ENCODE measurements at places on chromosomes 3 and 15.

GRCh38 chr3:120284747-120285507 lies at the start of gene GPR156:
Gene GPR156 (minus strand): TSS chr3:120285222. CDS start chr3:120244098, 41,124 bp downstream.
- no peak for DNase-seq

- DNase-seq, result no peak
These were observed 8.9 kb upstream of the UCN2 start for GRCh38 chr3:48572517-48572916.

GRCh38 chr3:184678317-184679055 lies 33.4 kb downstream of the MAGEF1 start:
- DNase-seq, result no peak

GRCh38 chr3:107512108-107512507 lies 10.7 kb upstream of the BBX start:
- DNase-seq, result no peak

GRCh38 chr15:89803941-89804800 lies 10.5 kb downstream of the ANPEP start:
- DNase-seq, result no peak

DNA sequence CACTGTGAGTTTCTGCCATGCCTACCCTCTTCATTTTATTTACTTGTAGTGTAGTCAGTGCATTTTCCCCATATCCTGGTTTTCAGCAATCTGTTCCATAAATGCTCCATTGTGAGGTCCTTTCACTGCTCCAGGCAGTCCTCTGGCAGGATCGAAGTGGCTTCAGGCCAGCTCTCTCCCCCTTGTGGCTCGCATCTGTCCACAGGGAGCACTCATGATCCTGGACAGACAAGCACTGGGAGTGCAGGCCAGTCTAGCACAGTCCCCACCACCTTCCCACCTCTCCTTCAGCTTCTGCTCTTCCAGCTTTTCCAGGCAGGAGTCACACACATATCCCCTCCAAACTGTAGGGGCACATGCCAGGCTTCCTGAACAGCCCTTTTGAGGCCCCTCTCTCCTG lies 173.6 kb downstream of the PPM1L start:
- peak; percentile 43 for DNase-seq

DNA sequence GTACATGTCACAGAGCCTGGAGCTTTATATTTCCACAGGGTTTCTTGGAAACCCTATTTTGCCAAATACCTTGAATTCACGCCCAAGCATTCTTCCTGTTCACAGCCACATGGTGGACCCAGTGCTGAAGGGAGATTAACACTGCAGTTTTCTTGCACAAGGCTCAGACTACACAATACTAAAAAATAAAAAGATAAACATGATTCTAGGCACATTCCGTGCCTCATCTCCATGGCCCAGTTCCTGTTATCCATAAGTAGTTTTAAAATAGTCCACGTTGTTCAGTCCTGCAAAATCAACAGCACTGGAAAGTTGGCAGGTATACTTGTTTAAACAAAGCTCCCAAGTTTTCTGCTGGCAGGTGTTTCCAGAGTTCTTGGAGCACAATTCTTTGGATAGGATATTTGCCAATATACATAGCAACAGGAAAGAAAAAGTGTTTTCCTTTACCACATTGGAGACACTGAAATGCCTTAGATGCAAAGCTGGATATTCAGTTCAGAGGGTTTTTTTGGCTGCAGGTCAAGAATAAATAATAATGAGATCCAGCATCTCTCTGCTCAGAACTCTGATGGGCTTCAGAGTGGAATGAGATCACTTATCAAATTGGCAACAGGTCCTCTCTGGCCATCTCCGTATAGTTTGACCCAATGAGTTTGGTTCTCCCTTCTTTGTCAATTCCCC lies 88.1 kb upstream of the TGFBR2 start:
- peak; percentile 49 for DNase-seq

DNA sequence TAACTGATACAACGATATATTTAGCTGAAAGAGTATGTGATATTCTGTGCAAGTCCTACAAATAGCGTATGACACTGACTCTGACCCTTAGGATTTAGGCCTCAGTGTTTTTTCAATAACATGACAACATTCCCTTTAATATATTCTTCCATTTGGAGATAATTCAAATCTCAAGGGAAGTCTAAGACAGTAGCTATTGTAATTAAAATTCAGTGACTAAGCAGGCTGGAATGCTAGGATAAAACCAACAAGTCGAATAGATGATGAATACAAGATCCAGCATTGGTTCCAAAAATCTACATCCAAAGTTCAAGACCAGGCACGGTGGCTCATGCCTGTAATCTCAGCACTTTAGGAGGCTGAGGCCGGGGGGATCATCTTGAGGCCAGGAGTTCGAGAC lies 56.2 kb downstream of the QTRT2 start:
- no peak for DNase-seq

DNA sequence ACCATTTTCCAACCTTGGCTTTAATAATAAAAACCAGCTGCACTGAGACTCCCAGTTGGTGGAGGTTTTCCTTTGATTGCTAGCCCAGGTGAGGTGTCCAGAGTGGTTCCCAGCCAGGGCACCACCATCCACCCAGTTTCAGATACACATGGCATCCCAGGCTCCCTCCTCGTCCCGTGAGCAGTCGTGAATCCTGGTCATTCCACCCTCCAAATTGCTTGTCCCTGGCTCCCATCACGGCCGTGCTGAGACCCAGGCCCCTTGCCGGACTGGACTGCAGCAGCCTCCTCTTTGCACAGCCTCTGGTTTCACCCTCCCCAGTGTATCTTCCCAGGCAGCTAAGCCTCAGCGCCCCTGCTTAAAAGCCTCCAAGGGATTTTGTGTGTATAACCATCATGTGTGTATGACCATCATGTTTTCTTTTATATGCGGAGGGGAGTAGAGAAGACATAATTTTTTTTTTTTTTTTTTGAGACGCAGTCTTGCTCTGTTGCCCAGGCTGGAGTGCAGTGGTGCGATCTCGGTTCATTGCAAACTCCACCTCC lies 106.3 kb downstream of the ETFA start:
- no peak for DNase-seq

GRCh38 chr3:181554233-181554765 lies 157.4 kb upstream of the SOX2 start:
- DNase-seq, result no peak

GRCh38 chr3:14598143-14598569 lies 53.4 kb upstream of the CCDC174 start:
- DNase-seq, result no peak

DNA sequence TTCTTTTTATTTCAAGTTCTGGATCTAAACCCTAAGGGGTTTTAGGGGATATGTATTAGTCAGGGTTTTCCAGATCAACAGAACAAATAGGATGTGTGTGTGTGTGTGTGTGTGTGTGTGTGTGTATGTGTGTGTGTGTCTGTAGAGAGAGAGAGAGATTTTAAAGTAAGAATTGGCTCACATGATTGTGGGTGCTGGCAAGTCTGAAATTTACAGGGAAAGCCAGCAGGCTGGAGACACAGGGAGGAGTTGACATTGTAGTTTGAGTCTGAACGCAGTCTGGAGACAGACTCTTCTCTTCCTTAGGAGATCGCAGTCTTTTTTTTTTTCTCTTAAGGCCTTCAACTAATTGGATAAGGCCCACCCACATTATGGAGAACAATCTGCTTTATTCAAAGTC lies 428.8 kb upstream of the TBL1XR1 start:
- no peak for DNase-seq

GRCh38 chr3:65540666-65541065 lies 498.1 kb downstream of the MAGI1 start:
- DNase-seq, result no peak

- no peak for DNase-seq
These were observed 342.8 kb upstream of the IL12A start for GRCh38 chr3:159645874-159646273.

GRCh38 chr3:140552403-140552802 lies 125.5 kb upstream of the TRIM42 start:
- no peak for DNase-seq

- DNase-seq, result no peak
These were observed 65.0 kb downstream of the AQR start for GRCh38 chr15:34904527-34904926.

DNA sequence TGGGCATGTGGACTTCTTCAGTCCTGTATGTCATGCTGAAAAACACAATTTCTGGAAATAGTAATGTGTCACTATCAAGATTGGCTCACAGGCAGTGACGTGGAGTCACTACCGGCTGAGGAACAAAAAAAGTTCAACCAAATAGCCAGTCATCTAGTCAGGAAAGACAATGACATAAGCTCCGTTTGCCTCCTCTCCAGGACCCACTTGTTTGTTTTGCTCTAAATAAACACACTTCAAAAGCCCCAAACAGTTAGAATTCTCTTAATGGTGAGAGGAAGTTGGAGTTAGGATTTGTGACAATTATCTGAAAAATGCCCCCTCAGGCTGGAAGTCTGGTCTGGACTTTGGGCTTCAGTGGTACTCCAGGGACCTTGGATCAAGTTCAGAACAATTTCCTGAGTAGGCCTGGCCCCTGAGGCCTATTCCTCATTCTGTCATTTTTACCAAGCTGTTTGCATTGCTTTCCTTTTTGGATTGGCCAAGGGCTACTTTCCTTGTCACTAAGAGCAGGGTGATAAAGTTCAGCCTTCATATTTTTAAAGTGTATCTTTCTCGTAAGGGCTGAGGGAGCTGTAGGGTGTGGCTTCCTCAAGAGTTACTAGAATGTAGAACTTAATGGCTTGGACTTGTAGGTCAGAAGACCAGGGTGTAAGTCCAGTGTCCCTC lies 98.9 kb downstream of the EOMES start:
- no peak for DNase-seq

- DNase-seq, result no peak
These were observed 64.7 kb downstream of the EOMES start for GRCh38 chr3:27657404-27657803.

DNA sequence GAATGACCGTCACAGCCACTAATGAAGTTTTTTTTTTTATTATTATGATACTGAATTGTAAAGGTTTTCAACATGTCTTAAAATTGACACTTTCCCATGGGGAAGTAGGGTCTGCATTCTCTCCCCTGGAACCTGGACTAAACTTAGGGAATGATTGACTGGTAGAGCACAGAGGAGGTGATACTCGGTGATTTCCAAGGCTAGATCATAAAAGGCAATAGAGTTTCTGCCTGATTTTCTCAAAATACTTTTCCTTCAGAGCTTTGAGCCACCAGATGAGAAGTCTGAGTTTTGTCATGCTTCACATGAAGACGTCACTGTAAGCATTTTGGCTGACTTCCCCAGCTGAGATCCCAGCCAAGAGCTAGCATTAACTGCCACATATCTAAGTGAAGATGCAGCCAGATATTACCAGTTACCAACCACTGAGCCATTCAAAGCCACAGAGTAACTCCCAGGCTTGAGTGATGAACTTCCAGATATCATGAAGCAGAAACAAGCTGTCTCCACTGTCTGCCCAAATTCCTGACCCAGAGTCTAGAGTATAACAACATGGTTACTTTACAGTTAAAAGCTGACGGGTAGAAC lies 105.8 kb downstream of the LSAMP start:
- no peak for DNase-seq

DNA sequence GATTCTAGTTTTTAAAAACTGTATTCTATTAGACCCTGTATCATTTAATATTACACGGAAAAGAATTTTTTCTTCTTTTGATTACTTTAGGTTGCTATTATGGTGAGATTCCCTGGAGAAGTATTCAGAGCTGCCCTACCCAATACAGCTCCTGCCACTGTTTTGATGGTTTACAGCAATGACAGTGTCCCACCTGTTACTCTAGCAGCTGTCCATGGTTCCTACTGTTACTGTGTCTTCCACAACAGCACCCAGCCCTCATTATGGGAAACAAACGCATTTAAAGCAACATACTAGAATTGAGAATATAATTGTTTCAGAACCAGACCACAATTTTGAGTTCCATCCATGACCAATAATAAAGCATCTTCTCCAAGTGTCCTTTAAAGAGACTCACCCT lies 450.7 kb downstream of the SHQ1 start:
- DNase-seq, result no peak

DNA sequence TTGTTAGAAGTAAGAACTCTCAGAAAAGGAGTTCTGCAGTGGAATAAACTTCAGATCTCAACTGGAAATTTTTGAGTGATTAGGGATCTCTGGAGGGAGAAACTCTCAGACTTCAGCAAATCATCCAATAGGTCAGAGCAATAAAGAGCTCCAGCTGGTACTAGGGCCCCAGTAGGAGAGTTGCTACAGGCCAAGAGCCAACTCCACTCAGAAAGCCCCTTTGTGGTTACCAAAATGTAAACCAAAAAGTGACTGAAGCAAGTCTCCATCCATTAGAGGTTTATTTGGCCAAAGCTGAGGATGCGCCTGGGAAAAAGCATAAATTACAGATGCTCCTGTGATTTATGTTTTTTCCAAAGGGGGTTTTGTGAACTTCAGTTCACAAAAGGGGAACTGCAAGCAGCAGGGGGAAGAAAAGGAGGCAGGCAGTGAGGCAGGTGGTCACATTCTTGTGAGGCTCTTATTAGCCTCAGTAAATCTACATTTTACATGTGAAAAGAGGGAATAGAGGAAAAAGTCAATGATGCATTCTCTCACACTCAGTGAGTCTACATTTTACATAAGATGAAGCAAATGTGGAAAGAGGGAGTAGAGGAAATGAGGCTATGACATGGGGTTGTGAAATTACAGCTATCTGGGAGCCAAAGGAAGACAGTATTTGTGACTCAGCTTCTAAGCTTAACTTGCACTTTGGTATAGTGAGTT lies 92.4 kb upstream of the DAZL start:
- DNase-seq, result no peak

GRCh38 chr3:90184861-90185260 lies 1077.4 kb downstream of the EPHA3 start:
- no peak for DNase-seq

DNA sequence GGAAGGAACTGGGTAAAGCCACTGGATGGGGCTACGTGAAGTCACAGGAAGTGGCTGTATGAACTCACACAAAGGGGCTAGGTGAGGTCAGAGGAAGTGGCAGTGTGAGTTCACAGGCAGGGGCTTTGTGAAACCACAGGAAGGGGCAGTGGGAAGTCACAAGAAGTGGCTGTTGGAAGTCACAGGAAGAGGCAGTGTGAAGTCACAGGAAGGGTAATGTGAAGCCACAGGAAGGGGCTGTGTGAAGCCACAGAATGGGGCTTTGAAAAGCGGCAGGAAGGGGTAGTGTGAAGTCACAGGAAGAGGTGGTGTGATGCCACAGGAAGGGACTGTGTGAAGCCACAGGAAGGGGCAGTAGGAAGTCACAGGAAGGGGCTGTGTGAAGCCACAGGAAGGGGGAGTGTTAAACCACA lies 34.6 kb downstream of the GASK1A start:
- no peak for DNase-seq

- no peak for DNase-seq
These were observed 29.0 kb downstream of the KY start for GRCh38 chr3:134621854-134622253.

GRCh38 chr3:189286188-189286587 lies 114.4 kb downstream of the TPRG1 start:
- no peak for DNase-seq

- no peak for DNase-seq
These were observed 100.7 kb downstream of the TIGIT start for GRCh38 chr3:114394551-114394950.

Measured in gastrocnemius medialis (tissue), 4 donors.